Stimulated activated CD4-positive, alpha-beta T cell treated with anti-CD3 and anti-CD28 coated beads, Interleukin-2, amount 100 ng/mL, for 48 hours (primary cell): ENCODE measurements at places on chromosomes 16 and 17.

- DNase-seq, result no peak
Observed at GRCh38 chr16:9844361-9844760, 337.9 kb downstream of the GRIN2A start.

- DNase-seq, result no peak
Observed at GRCh38 chr17:81338274-81339190, 43.4 kb upstream of the SLC38A10 start.

DNA sequence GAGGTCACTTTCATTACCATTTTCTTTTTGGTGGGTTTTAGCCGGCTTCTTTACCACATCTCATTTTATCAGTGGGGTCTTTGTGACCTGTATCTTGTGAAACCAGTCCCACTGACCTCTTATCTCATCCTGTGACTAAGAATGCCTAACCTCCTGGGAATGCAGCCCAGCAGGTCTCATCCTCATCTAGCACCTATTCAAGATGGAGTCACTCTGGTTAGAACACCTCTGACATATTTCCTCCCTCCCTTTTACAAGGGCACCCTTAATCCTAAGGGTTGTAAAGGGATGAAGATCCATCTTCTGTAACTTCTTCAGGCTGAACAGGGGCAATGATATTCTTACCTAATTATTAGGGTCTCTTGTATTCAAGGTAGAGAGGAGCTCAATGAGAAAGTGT lies 107.9 kb upstream of the HAS3 start:
- no peak for DNase-seq

DNA sequence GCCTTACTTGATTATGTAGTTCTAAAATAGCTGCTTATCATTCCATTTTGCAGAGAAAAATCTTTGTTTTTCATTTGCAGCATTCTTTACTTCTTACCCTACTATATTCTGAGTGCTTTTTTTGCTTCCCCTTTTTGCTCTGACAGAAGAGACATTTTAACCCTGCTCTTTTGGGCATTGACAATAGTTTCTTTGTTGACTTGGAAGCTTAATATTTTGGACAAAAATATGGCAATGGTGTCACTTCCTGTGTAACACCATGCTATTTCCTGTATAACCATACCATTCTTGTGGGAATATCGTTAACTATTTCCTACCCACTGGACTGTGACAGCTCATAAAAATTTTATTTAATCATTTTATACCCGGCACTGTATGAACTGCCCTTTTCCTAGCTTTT lies 747.1 kb downstream of the CDH8 start:
- no peak for DNase-seq

DNA sequence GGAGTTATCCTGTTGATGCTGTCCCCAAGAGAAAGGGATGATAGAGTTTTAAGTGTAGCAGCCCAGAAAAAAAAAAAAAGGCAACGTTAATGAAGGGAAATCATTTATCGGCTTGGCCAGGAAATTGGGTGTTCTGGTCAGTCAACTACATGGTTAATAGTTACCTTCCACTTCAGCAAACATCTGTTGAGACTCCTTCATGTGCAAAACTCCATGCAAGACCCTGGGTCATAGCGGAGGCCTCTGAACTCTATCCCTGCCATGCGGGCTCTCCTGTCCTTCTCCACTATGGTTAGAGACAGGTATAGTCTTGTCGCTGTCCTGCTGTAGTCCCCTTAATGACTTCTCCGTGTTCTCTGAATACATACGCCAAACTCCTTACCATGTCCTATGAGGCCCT lies 3.5 kb upstream of the LYRM9 start:
- no peak for DNase-seq

GRCh38 chr16:77213542-77214106 lies 14.4 kb downstream of the SYCE1L start:
- DNase-seq, result no peak

DNA sequence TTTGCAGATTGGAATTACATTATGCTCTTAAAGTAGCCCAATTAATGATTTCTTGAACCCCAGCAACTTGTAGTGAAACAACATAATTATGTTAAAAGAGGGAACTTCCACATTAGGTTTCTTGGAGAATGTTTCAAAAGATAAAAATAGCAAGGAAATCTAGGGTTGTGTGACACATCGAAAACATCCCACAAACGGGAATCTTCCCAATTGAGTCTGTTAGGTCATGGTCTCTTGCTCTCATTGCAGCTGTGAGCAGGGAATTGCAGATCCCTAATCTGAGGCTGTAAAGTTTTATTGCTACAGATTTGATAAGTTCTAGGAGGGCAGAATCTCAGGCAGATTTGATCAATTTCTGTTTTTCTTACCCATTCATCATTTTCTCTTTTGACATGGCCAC lies 6.7 kb upstream of the LPO start:
- no peak for DNase-seq

GRCh38 chr17:1067282-1067956 lies 70.5 kb downstream of the TIMM22 start:
- DNase-seq, result no peak

DNA sequence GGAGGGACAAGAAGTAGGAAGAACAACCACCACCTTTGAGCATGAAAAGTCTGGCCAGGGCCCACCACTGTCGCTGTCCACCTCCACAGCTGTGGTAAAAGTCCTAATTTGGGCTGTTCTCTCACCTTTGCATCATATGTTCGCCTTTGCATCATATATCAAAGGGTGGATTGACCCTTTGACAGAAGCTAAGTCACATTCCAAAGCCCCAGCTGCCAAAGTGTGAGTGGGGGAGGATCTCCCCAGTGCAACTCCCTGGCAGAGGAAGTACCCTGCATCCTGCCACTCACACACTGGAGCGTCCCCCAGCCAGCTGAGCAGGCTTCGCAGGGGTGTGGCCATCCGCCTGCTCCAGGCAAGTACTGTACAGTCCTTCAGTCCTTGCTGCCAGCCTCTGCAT lies 12.7 kb upstream of the SPECC1 start:
- DNase-seq, result no peak

DNA sequence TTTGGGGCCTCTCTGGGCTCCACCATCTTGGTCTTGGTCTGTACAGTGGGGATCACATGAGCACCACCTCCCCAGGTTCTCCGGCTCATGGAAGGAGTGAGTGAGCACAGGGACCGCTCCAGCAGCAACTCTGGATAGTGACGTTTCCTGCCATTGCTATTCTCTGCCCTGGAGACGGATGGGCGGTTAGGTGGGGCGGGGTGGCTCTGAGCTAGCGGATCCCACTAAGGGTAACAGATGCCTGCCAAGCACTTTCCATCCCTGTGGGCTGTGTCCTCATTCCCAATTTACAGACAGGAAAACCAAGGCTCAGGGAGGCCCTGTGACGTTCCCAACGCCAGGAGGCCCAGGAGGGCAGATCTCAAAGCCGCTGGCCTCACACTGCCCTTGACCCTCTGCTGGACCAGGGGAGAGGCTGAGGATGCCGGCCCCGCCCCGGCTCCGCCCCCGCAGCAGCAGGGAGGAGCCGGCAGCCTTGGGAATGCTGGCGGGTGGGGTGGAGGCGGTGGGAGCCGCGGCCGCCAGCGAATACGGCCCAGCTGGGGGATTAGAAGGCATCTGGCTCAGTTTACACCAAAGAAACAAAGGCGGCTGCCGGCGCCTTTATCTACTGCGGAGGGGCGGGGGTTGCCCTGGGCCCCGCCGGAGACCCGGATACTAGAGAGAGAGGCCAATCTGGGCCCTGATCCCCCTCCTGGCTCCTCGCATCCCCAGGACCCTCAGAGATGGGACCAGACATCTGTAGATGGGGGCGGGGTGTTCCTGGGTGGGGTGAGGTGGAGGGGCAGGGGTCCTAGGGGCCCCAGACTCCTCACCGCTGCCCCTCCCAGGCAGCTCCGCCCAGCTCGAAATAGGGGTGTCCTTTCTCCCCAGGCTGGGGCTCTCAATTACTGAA lies 122.3 kb upstream of the CIBAR2 start:
- no peak for DNase-seq

GRCh38 chr16:14669776-14670175 lies 24.3 kb downstream of the PLA2G10 start:
- no peak for DNase-seq

DNA sequence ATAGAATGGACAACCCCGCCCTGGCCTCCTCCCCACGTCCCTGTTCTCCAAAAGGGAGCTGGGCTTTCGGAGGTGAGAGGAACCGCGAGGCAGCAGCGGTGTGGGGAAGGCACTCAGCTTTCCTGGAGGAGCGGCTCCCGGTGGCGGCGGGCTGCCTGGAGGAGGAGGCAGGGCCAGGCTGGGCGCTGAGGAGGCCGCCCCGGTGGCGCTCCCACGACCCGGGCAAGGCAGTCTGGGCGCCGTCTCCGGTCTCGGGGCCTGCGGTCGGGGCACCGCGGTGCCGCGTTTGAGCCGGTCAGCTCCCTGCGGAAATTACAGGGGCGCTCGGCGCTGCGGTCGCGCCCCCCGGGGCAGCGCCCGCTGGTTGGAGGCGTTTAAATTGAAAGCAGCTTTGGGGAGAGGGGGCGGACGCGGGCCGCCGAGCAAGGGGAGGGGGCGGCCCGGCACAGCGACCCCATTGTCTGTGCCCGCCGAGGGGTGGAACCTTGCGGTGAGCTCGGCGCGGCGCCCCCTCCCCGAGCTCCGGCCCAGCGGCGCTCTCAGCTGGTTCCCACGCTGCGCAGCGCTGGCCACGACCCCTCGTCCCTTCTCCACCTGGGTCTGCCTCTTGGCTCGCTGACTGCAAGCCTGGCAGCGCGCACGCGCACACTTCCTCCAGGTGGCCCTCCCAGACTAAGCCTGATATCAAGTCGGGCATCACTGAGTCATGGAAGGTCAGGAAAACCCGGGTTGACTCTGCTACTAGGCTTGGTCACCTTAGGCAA lies 58.7 kb upstream of the DLX4 start:
- peak; percentile 13 for DNase-seq

- no peak for DNase-seq
Observed at GRCh38 chr16:29743475-29743826, 2.3 kb downstream of the C16orf54 start.

- no peak for DNase-seq
Observed at GRCh38 chr17:11245187-11245586, 4.2 kb downstream of the SHISA6 start.

DNA sequence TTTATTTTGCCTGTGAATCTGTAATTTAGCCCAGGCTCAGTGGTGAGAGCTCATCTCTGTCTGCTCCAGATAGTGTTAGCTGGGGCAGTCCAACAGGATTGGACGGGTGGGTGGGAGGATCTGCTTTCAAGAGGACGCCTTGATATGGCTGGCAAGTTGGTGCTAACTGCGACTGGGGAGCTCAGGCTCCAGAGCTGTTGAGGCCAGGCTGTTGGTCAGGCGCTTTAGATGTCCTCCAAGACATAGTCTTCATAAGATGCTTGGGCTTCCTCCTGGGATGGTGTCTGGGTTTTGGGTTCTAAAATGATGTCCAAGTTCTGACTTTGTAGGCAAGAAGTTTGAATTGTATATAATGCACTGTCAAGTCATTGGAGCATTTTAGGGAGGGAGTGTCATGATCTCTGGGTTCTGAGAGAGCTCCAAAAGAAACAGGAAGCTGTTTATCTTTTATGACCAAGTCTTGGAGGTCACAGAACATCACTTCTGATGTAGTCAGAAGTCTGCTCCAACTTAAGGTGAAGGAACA lies 12.8 kb upstream of the PCTP start:
- no peak for DNase-seq

- no peak for DNase-seq
Observed at GRCh38 chr17:3905017-3905520, 11.2 kb downstream of the P2RX1 start.

- no peak for DNase-seq
Observed at GRCh38 chr17:55576237-55576995, 65.2 kb upstream of the SMIM36 start.

- no peak for DNase-seq
Observed at GRCh38 chr17:66950886-66951604, 13.5 kb upstream of the CACNG4 start.

DNA sequence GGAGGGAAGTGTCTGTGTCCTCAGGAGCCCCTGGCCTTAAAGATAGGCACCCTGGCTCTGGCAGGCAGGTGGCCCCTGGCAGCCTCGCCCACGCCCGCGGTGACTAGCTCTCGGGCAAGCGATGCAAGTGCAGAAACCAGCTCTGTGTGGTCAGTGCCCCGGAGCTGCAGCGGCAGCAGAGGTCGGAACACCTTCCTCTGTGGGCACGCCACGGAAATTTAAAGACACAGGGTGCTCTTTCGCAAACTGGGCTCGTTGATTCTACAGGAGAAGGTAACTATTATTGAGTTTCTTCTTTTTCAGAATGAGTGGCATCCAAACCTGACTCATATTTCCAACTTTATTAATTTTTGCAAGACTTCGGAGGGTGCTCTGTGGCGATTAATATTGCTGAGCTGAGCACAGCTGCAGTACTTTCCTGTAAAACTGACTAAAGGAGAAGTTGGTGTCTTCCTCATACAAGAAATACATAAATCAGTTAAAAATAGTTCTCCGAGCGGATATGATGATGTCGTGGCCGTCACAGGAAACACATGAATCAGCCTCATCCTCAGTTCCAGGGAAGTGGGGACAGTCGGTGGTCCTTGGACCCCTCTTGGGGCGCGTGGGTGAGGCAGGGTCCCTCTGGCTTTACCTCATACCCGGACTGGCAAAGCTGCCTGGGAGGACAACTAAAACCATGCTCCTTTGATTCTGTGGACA lies 120.2 kb downstream of the METRNL start:
- DNase-seq, result peak; percentile 52

GRCh38 chr17:34654276-34654880 lies 75.0 kb downstream of the TMEM132E start:
- DNase-seq, result no peak

- DNase-seq, result no peak
Observed at GRCh38 chr17:72691586-72691985, 400.9 kb downstream of the SLC39A11 start.

DNA sequence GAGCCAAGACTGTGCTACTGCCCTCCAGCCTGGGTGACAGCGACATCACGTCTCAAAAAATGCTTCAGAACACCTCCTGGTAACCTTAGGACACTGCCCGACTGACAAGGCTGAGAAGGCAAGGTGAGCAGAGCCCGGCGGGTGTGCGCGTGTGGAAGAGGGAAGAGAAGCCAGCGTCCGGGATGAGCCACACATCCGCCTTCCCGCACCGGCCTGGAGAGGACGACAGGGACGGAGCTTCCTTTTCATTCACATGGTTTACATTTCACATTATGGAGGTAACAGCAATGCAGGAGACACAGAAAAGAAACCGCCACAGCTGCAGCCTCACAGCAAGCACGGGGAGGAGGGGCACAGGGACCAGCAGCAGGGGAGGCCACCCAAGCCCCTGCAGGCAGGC lies 16.5 kb downstream of the HAGH start:
- DNase-seq, result no peak

GRCh38 chr17:57033296-57033695 lies 51.8 kb upstream of the AKAP1 start:
- no peak for DNase-seq

DNA sequence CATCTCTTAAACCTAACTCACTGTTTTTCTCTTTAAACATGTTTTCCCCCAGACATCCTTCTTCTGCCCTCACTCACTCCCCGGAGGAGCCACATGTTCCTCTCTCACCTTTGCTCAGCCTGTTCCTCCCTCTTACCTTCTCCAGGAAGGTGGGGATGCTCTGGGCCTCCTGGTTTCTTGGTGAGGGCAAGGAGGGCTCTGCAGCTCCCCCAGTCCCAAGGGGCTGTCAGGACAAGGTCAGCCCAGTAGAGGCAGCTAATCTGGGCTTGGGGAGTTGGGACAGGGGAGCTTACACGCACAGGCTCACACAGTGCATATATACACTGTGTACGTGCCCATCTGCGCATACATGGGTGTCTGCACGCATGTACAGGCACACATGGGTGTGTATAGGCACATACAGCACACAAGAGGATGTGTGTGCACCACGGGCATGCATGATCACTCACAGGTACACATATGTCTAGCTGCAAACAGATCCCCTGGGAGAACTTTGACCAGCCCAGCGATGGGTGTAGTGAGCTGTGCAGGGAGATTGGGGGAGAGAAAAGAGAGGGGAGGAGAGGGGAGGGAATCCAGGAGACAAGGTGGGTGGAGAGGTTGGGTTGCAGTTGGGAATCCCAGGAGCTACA lies 28.6 kb upstream of the SPNS3 start:
- DNase-seq, result no peak
